ENCODE measurements at places on chromosomes 1 and 21. TPM values are rescaled to one million over a fixed set of nuclear protein-coding genes. Genes with fewer than 3 reads are reported as not detected.

The AGPAT3 gene
- 93.4 TPM for total RNA-seq

The CASQ1 gene
- 27.0 TPM for total RNA-seq

The C4BPA gene
- total RNA-seq: not detected

The MARK1 gene
- total RNA-seq: 17.3 TPM

The HSD3B2 gene
- total RNA-seq: not detected

The TSPAN1 gene
- total RNA-seq: 1.1 TPM

The PCSK9 gene
- total RNA-seq: not detected

The CEP85 gene
- total RNA-seq: 73.6 TPM

The IFNLR1 gene
- total RNA-seq: 2.8 TPM

The RIPPLY3 gene
- not detected for total RNA-seq

The NUDC gene
- 72.5 TPM for total RNA-seq

The LENEP gene
- total RNA-seq: not detected

The DDAH1 gene
- total RNA-seq: 8.3 TPM

The TCHH gene
- not detected for total RNA-seq
